ENCODE measurements at places on chromosomes 13 and 19.

GRCh38 chr13:44759384-44760360 lies 183.5 kb upstream of the TSC22D1 start:
- no peak for DNase-seq

DNA sequence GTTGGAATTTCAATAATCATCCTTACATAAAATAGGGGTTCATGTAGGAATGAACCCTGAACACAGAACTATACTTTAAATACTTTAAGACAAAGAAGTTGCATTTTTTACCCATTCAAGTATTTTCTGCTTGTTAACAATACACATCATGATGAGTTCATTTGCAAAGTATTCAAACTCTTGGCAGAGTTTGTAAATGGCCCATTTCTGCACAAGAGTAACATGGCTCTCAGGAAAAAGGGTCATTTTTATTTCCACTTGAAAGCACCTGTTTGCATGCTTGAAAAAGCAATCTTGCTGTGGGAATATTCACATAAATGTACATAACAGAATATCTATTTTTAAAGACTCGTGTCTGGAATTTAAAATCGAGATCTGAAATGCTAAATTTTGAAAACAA lies 18.1 kb downstream of the ESD start:
- DNase-seq, result no peak

- DNase-seq, result no peak
Observed at GRCh38 chr13:101209206-101209893, 207.0 kb downstream of the NALCN start.

GRCh38 chr19:48819366-48819816 lies 8.6 kb upstream of the BCAT2 start:
- no peak for DNase-seq

DNA sequence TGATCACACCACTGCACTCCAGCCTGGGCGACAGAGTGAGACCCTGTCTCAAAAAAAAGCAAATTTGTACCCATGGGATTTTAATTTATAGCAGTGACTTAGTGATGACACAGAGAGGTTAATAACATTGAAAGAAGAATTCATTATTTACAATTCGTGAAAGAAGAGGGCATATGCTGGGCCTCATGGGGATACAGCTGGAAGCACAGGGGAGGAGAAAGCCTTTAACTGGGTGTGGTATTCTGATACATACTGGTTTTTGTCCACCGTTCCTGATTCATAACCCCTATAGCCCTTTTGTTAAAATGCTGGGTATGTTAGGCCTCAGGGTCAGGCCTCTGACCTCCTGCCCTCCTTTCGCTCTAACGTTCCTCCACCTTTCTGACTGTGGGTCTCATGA lies 10.9 kb downstream of the ZNF264 start:
- DNase-seq, result no peak

DNA sequence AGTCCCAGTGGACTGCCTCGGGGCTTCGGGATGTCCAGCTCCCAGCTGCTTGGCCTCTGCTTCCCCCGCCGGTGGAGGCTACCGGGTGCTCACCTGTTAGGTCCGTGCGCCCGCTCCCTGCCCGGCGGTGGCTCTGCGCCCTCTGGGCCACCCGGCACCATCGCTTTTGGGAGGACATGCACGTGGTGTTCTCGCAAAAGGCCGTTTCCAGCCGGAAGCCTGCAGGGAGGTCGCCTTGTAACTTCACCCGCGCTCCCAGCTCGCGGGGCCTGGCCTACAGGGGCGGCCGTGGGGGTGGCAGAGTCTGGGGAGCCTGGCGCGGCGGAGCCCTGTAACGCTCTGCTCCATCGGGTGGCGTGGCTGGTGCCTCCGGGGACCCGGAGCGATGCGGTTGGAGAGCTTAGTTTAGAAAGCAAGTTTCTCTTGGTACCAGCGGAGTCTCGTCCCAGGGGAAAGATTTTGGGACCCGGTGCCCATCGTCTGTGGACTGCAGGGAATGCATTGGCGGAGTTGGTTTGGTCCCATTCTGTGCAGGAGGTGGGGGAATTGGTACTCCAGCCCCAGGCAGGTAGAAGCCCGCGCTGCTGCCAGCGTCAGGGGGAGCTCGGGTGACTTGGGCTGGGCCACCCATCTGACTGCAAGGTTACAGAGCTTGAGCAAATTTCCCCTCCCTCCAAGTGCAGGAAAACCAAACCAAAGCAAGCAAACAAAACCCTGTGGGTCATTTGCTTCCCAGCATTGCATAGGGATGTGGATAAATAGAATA lies 673 bp downstream of the SPATA13 start:
- no peak for DNase-seq

GRCh38 chr13:45132369-45133064 lies 12.2 kb downstream of the GTF2F2 start:
- no peak for DNase-seq

DNA sequence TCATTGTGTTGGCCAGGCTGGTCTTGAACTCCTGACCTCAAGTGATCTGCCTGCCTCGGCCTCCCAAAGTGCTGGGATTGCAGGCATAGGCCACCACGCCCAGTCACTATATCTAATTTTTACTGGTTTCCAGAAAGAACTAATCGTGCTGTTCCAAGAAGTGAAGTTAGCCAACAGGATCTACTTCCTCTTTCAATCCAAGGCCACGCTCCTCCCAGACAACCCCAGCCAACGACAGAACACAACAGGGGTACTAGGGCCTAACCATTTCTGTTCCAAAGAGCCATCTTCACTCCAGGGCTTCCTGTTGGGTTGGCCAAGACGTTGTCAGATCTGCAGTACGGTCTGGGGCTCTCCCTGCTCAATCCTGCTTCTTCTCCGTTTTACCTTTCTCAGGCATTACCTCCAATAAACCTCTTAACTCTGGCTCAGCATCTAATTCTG lies 7.0 kb upstream of the LSM14A start:
- no peak for DNase-seq

DNA sequence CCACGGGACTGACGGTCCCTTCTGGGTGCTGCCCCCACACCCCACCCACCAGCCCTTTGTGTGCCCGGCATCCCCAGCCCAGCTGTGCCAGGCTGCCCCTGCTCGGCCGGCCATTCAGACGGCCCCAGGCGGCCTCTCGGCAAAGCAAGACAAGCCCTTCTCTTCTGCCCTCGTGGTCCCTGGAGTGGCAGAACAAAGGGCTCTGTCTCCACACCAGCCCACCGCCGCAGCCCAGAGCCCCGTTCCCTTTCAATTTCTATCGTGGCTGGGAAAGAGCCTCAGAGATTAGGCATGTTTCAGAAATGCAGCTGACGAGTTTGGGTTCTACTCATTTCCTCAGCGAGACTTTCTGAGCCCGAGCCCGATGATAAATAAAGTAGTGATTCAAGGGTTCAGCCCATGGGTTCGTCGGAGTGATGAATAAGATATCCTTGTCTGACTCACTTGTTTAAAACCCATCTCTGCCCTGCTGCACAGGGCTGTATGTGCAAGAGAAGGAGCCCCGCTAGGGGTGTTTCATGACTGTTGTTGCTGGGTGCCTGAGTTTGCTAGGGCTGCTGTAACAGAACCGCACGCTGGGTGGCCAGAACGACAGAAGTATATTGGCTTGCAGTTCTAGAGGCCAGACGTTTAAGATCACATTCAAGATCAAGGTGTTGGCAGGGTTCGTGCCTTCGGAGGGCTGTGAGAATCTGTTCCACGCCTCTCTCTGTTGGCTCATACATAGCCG lies 4.3 kb downstream of the MYO9B start:
- DNase-seq, result no peak

- DNase-seq, result no peak
Observed at GRCh38 chr13:85724546-85725432, 74.4 kb downstream of the SLITRK6 start.

GRCh38 chr13:38969187-38969586 lies 21.4 kb downstream of the STOML3 start:
- DNase-seq, result no peak

All from chondrocyte (in vitro differentiated cells).